Cerebellar cortex (tissue), 1 donor: ENCODE measurements at places on chromosomes 1 and 21.

DNA sequence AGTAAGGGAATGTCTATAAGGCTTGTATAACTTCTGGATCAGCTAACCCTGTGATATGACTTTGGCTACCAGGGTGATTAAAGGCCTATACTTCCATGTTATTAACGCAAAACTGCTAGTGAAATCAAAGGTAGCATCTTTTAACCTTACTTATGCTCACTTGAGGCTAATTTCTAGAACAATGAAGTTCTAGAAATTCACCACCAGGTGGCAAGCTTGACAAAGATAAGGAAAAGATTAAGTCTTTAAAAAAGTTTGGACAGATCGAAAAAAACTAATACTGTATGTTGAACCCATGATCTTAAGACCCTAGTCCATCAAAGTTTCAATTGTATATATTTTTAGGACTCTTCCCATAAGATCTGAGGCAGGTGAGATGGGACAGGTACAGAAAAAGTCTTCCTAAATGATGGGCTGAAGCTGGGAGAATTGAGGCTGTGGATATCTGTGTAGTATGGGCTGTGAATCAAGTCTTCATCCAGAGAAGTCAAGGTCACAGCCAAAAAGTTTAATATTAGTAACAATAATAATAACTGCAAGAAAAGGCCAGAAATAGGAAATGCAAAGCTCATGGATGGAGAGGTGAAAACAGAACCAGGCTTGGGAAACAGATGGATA lies 18.8 kb downstream of the KYAT3 start:
- peak; percentile 34 for DNase-seq

- no peak for DNase-seq
Measured at GRCh38 chr21:24023402-24023801, 1583.9 kb downstream of the MRPL39 start.

GRCh38 chr1:36754366-36754765 lies 271.7 kb upstream of the CSF3R start:
- DNase-seq = no peak

- no peak for DNase-seq
Measured at GRCh38 chr1:24498589-24498988, 4.0 kb upstream of the RCAN3 start.

- no peak for DNase-seq
Measured at GRCh38 chr1:196400478-196401451, 207.5 kb downstream of the KCNT2 start.

- no peak for DNase-seq
Measured at GRCh38 chr1:112704391-112704933, 2.5 kb downstream of the RHOC start.

DNA sequence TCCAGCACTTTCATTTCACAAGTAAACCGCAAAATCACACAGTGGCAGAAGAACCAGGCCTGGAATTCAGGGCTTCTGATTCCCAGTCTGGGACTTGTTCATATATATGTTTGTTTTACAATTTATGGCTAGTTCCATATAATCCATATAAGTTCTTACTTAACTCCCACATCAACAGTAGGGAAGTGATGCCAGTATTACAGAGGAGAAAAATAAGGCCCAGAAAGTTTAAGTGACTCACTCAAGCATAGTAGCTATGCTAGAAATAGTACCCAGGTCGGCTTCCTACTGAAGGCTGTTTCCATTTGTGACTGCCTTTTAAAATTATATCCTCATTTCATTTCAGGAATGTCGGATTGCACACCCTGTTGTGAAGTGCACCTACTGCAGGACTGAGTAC lies 1.4 kb downstream of the FAM76A start:
- no peak for DNase-seq

GRCh38 chr1:205317311-205317917 lies 4.1 kb downstream of the NUAK2 start:
- DNase-seq = peak; percentile 94

DNA sequence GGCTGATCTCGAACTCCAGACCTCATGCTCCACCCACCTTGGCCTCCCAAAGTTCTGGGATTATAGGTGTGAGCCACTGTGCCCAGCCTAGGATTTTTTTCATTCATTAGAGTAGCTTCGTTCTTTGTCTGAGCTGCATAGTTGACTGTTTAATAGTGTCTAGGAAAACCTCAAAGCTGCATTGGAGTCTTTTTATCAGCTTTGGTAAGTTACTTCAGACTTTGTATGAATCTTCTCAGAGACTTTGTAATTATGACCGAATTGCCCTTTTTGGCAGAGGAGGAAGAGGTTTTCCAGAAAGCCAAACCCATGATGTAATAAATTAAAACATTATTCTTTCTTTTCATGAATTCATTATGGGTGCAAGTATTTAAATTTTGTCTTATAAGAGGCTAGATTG lies 5.1 kb downstream of the DNAJB4 start:
- no peak for DNase-seq

- no peak for DNase-seq
Measured at GRCh38 chr1:243849421-243850201, 432 bp downstream of the AKT3 start.

DNA sequence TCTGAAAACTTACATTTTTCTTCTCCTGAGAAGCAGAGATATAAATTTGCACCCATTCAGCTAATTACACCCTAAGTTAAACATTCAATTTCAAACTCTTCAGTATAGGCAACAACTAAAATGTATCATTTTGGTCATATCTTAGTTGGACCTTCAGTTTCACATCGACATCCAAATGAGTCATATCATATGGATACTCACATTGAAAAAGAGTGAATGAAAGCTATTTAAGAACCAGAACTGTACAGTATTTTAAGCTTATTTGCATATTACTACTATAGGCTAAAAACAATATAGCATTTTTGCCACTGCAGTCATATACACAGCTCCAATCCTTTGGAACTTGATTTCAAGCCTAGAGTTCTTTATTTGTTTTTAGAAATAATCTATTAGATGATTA lies 33.6 kb downstream of the USP25 start:
- no peak for DNase-seq

- no peak for DNase-seq
Measured at GRCh38 chr1:151146072-151146411, 389 bp downstream of the SEMA6C start.

GRCh38 chr1:70383483-70383882 lies 27.6 kb upstream of the CTH start:
- DNase-seq = no peak

DNA sequence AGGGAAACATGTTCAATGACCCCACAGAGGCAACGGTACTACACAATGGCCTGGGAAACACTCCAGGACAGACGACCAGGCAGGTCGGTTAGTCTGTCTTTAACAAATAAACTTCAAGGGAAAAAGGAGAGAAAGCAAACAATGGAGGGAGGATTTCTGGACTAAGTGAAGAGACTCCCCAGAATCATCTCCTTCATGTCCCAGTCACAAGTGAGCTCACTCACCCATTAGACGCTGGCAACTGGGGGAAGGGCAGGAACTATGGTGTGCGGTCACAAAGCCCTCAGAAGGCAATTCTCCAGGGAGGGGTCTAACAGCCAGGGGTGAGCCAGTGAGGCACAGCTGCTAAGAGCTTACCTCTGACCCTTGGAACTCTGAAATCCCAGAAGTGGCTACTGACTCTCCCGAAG lies 55.7 kb upstream of the NADK start:
- DNase-seq = peak; percentile 17

- DNase-seq = peak; percentile 55
Measured at GRCh38 chr1:43708002-43708410, 670 bp downstream of the ST3GAL3 start.

DNA sequence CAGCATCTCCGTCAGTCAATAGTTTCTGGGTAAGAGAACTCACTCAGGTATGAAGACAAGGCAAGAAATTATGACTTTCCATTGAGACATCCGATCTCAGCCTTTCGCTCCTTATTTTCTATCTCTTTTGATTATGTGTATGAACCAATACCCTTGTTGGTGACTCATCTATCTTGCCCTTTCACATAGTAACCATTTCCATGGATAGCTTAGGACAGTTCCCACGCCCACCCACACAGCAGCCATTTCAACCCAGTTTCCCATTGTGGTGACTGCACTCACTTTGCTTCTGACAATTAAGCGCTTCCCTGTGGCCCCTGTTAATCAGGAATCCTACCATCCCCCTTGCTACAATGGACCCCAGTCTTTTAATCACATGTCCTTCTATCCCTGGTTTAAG lies 210.6 kb upstream of the ADGRL2 start:
- DNase-seq = no peak

GRCh38 chr1:157136133-157136532 lies 2.1 kb downstream of the ETV3 start:
- DNase-seq = no peak

DNA sequence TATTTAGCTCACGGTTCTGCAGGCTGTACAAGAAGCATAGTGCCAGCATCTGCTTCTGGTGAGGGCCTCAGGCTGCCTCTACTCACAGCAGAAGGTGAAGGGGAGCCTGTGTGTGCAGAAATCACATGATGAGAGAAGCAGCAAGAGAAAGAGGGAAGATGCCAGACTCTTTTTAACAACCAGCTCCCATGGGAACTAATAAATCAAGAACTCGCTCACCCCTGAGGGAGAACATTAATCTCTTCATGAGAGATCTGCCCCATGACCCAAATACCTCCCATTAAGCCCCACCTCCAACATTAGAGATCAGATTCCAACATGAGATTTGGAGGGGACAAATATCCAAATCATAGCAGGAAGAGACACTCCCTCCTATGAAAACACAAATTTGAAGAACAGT lies 74.1 kb downstream of the OLFML2B start:
- DNase-seq = no peak

GRCh38 chr1:52111492-52111891 lies 30.4 kb upstream of the ZFYVE9 start:
- no peak for DNase-seq

DNA sequence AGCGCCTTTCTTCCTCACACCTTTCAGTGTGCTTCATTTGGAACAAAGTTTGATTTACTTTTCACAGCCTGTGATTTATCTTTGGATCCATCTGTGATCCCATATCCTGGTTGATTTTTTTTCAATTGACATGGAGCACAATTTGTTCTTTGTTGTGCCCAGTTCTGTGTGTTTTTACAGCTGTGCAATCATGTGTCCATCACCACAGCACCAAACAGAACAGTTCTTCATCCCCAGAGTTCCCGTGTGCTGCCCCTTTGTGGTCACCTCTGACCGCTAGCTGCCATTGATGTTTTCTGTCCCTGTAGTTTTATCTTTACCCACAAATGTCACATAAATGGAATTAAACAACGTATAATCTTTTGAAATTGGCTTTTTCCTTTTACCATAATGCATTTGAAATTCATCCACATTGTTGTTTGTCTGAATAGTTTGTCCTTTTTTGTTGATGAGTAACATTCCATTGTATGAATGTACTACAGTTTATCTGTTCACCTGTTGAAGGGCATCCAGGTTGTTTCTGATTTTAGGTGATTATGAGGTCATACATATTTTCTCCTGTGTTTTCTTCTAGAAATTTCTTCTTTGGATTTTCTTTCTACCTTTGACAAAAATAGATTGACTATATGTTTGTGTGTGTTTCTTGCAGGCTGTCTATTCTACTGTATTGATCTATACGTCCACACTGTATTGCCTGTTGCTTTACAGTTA lies 17.4 kb downstream of the MIGA1 start:
- DNase-seq = peak; percentile 6

GRCh38 chr1:192550922-192551534 lies 24.5 kb upstream of the RGS1 start:
- DNase-seq = no peak

DNA sequence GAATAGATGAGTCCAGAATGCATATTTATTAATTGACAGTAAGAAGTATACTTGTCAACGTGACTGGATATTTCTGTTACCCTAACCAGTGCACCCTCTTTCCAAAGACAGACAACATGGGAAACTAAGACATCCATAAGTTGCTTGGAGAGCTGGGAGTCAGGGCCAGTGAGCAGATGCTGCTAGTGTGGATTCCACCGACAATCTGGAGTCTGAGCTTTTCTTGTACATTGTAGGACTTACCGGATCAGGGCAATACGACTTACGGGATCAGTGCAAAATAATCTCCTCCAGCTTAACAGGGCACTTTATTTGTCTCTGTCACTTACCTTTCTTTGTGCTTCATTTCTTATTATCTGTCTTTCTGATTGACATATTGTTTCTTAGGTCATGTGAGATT lies 24.6 kb upstream of the FCRL4 start:
- no peak for DNase-seq

GRCh38 chr1:5554111-5554510 lies 438.1 kb downstream of the NPHP4 start:
- no peak for DNase-seq

DNA sequence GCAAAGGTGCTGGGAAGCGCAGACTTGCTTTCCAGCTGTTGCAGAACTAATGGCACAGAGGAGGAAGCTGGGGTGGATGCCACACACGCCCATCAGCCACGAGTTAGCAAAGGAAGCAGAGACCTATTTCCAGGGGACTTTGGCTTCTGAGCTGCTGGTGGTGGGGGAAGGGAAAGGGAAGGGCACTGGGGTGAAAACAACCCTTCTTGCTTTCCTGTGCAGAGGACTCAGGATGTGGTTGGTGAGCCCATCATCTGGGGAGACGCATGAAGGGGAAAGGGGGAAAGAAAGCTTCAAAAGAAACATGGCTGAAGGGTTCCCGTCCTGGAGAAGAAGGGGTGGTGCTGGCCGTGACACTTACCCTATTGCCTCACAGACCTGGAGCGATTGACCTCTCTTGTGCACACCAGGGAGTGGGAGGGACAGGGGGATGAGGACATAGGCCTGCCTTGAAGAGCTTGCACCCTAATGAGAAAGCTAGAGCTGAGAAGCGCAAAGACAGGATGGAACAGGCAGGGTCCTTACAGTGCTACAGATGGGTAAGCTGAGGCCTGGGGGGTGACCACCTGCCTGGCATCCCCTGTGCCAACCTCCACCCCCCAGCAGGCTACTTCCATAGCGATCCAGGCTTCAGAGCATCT lies 140.8 kb upstream of the RAB4A start:
- DNase-seq = no peak

DNA sequence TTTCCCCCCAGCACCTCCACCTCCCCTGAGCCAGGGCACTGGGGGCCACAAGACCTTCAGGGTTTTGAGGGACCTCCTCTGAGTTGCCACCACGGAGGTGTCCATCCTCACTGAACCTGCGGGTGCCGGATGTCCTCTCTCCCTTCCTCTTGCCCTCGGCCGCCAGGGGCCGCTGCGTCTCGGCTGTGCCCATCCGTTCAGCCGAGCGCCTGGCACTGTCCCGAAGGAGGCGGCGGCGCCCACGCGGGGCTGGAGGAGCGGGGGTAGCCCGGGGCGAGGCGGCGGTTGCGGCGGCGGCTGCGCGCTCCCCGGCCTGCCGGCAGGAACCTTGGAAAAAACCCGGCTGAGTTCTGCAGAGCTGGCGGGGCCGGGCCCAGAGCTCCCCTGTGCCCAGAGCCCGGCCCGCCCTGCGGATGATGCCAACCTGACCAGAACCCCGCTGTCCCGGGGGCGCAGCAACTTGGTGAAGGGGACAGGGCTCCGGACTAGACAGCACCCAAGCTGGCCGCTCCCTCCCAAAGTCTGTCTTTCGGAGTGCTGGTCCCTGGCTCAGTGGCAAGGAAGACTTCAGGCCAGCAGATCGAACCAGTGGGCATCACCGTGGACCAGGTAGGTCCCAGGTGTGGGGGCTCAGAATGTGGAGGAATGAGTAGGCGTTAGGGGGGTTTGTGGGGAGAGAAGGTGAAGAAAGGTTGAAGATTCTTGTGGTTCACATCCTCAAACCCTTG lies 3.7 kb upstream of the PPM1J start:
- DNase-seq = peak; percentile 71
